Endothelial cell (in vitro differentiated cells): ENCODE measurements at places on chromosomes 4 and X. TPM values are rescaled to one million over a fixed set of nuclear protein-coding genes. Genes with fewer than 3 reads are reported as not detected.

GRCh38 chr4:156193106-156193505 is 239.4 kb upstream of the CTSO start:
- no peak overlapping the region for H3K27ac ChIP-seq
- no peak overlapping the region for H3K4me3 ChIP-seq
- H3K4me1 ChIP-seq = peaks cover 6% of the 10 kb centered on the region
- H3K27me3 ChIP-seq = no peaks in the 10 kb centered on the region

- H3K4me1 ChIP-seq = peaks cover 8% of the 10 kb centered on the region
- peaks cover 1% of the 10 kb centered on the region for H3K27me3 ChIP-seq
Observed at GRCh38 chr4:24794916-24795665, at the start of gene SOD3. Gene SOD3, plus strand, starts transcription at chr4:24795573. Its CDS starts 3,949 bp downstream, at chr4:24799522.

GRCh38 chr4:26175905-26176470 is 144.8 kb upstream of the RBPJ start:
- H3K4me3 ChIP-seq = no peak overlapping the region
- no peaks in the 10 kb centered on the region for H3K36me3 ChIP-seq
- no peak overlapping the region for H3K27ac ChIP-seq
- H3K27me3 ChIP-seq = peaks cover 2% of the 10 kb centered on the region

DNA sequence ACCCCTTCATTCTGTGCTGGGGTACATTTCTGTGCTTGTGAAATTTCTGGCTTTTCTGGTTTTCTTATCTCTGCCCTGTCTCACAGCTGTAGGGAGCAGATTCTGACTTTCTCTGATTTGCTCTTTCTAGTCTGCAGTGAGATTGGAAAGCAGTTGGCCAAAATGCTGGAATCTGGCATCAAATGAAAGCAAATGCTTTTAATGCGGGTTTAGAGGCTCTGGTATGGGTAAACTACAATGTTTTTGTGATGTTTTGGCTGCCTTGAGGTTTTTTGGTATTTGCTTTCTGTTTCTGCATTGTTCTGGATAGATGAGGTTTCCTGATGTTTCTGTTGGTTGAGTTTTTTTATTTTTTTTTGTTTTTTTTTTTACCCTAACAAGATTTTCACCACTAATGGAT is 23.8 kb downstream of the SMIM20 start:
- H3K4me1 ChIP-seq = peaks cover 3% of the 10 kb centered on the region
- no peak overlapping the region for H3K4me3 ChIP-seq
- H3K36me3 ChIP-seq = no peaks in the 10 kb centered on the region
- DNase-seq = no peak

- no peak overlapping the region for H3K27ac ChIP-seq
Observed at GRCh38 chrX:18449236-18449635, 23.8 kb downstream of the CDKL5 start.

GRCh38 chrX:18596096-18596495 is 75.8 kb downstream of the RS1 start:
- no peak overlapping the region for H3K27ac ChIP-seq
- no peak for DNase-seq
- no peak overlapping the region for H3K4me3 ChIP-seq
- peaks cover 2% of the 10 kb centered on the region for H3K27me3 ChIP-seq
- H3K4me1 ChIP-seq = no peaks in the 10 kb centered on the region

GRCh38 chr4:110075083-110075738 is 123.2 kb downstream of the ELOVL6 start:
- no peaks in the 10 kb centered on the region for H3K27me3 ChIP-seq
- no peak for DNase-seq
- H3K4me3 ChIP-seq = no peak overlapping the region
- peaks cover 10% of the 10 kb centered on the region for H3K36me3 ChIP-seq
- H3K27ac ChIP-seq = no peak overlapping the region
- H3K4me1 ChIP-seq = peaks cover 18% of the 10 kb centered on the region

FABP2 gene
- not detected for total RNA-seq

ZGRF1 gene
- total RNA-seq = 15.6 TPM
